AML-193 (cell line): ENCODE measurements at places on chromosomes 6 and 20.
A peak's percentile ranks its signal among the peaks of the same experiment; 100 is the strongest.

DNA sequence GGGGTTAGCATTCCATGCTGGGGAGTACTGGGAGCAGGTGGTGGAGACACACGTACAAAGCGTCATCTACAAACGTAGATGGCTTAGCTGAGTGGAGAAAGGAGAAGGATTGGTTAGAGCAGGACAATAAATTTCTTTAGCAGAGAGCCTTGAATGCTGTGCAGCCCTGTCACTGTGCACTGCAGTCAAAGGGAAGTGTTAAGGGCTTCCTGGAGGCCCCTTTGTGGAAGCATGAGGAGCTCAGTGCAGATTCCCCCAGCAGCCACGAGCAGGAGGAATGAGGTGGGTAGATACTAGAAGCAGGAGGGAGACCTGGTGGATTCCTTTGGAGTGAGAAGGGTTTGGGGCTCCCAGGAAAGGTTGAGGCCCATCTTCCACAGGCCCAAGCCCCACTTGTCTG lies 6.1 kb upstream of the TREML4 start:
- DNase-seq = no peak

DNA sequence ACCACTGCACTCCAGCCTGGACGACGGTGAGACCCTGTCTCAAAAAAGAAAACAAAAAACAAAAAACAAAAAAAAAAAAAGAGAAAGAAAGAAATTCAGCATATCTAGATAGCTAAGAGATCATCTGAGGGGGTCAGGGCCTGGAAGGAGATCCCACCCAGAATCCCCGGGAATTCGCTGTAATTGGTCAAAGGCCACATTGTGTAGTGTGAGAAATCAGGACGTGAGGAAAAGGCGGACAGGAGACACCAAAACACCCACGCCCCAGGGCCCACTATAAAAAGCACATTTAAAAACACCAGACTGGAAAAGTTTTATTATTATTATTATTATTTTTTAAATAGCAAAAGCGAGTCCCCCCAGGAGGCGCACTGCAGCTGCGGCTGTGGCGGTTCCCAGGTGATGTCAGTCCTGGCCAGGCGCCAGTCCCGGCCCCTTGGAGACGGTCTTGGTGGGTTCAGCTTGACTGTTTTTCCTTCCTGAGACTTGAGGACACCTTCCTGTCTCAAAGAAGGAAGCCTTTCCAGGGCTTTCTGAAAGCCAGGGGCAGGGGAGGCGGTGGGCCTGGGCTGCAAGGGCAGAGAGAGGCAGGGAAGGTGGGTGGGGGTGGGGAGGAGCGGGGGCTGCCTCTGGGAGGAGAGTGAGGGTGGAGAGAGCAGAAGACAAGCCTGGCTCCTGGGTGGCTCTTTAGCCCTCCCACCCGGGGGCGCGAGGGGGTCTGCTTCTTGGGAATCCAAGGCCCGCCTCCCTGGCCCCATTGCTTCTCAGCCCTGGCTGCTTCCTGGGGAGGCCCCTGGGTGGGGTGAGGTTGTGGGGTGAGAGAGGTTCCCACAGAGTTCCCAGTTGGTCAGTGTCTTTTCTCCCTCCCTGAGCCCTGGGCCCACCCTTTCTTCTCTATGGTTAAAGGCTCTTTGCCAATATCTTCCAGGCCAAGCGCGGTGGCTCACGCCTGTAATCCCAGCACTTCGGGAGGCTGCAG lies 14.5 kb downstream of the TCF15 start:
- DNase-seq = no peak

DNA sequence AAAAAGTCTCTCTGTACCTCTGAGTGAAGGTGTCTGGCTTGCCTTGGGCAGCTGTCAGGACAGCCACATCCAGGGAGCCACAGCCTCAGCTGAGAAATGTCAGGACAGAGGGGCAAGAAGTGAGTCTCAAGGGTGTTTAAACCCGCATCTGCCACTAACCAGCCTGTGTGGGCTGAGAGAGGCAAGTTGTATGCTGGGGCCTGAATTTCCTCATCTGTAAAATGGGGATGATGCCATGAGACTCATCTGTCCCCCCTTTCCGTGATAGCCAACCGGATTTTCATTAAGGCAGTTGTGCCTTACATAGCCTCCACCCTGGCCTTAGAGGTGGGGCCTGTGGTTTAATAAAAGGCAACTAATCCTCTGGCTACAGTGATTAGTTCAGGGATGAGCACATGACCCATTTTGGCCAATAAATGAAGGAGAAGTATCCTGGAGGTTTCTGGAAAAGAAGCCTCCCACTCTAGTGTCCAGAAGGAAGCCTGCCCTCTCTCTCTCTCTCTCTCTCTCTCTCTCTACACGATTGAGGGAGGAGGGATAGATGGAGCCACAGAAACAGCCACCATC lies 79.3 kb downstream of the BMP7 start:
- no peak for DNase-seq

DNA sequence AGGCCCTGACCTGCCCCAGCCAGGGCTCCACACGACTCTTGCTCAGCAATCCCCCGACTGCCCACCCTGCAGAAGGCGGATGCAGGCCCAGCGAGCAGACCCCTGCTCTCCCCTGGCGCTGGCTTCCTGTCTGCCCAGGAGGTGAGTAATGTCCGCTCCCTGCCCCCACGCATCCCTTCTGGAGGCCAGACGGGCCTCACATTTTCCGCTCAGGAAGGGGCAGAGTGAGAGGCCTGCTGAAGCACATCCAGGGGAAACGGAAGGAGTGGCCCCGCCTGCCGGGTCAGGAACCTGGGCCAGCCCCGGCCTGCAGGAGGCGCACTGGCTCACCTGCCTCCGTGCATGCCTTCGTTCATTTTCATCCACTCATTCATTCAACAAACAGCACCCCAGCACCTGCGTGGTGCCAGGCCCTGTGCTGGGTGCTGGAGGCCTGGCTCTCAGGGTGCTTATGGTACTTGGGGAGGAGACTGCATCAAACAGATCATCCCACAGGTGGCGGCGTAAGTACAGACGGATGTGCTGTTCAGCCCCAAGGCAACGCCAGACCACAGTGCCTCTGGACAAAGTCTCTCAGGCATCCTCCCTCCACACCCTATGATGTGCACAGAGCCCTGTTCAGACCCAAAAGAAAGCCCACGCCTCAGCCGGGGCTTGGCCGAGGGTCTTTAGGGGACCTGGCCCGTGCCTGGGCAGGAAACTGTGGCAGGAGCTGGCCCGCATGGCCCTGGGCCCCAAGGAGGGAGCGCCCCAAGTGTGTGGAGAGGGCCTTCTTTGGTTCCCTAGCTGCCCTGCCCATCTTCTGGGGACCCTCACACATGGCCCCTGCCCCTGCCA lies 112.1 kb downstream of the ASXL1 start:
- peak; percentile 59 for DNase-seq

- no peak for DNase-seq
Measured at GRCh38 chr6:48959251-48960060, 503.6 kb downstream of the MMUT start.

DNA sequence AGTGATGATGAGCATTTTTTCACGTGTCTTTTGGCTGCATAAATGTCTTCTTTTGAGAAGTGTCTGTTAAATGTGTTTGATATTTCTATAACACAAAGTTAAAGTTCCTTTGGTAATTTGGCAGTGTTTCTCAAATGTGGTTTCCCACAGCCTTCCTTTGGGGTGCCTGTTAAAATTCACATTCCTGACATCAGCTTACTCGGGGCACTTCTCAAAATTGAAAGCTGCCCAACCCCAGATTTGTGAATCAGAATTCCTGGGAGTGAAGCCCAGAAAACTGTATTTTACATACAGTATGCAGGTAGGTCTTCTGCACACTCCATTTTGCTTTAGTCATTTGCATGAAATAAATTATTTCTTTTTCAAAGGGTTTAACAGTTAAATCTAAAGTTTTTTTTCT lies 207.9 kb downstream of the GMPR start:
- DNase-seq = no peak

DNA sequence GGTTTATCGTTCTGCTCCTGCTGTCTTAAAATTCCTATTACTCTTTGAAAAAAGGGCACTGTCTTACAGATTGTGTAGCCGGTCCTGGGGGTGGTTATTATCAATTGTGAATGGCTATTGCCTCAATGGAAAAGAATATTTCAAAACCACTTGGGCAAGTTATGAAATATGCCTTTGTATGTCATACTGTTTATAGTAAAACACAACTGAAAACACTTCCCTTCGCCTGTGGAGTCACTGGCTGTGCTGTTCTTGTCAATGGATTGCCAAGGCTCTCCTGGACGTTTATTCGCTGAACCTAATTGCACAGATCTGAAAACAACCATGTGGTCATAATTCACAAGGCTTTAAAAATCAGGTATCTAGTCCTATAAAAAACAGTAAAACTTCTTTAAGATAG lies 47.8 kb upstream of the TAGAP start:
- DNase-seq = peak; percentile 94

GRCh38 chr6:20205722-20206161 lies 6.5 kb downstream of the MBOAT1 start:
- peak; percentile 29 for DNase-seq

DNA sequence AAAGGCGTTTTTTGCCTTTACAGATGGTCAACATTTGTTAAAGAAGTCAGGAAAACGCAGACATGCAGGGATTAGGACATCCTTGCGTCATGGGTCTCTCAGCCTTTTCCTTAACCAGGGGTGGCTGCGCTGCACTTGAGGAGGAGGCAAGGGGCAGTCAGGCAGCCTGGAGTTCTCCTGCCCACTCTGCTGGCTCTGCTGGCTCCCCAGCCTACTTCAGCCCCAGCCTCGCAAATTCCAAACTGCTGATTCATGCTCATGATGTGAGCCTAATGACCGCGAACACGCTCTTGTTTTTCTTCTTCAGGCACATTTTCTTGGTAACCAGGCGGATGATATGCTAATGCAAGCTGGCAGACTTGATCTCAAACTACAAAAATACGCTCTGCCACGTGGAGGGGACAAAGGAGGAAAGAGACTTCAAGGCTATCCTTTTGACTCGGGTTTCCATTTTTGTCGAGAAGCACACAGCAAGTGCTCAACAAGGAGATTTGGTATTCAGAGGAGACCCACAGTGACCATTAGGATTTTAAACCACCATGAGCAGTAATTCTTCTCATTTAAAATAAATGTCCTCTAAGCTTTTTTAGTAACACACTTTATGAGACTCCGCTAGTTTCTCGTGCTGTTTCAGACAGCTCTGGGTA lies 290.3 kb upstream of the STXBP5 start:
- DNase-seq = no peak

- no peak for DNase-seq
Measured at GRCh38 chr6:109102762-109103161, 7.5 kb downstream of the CEP57L1 start.

- no peak for DNase-seq
Measured at GRCh38 chr6:157333537-157333936, 10.2 kb upstream of the TMEM242 start.

DNA sequence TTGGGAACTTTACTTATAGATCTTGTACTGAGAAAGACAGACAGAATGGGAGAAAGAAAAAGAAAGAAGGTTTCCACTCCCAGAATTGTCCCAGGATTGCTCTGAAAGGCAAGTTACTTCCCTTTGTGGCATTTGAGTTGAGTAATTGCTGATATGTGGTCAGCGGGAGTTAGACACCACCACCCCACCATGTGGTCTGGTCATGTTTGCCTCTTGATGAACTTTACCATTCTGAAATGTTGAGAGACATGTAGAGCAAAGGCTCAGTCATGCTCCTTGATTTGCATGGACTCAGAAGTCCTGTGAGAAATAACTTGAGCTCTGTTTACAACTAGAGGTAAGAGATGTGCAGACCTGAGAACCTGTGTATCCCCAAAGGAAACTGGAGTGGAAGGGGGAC lies 17.1 kb downstream of the TCF21 start:
- peak; percentile 66 for DNase-seq

DNA sequence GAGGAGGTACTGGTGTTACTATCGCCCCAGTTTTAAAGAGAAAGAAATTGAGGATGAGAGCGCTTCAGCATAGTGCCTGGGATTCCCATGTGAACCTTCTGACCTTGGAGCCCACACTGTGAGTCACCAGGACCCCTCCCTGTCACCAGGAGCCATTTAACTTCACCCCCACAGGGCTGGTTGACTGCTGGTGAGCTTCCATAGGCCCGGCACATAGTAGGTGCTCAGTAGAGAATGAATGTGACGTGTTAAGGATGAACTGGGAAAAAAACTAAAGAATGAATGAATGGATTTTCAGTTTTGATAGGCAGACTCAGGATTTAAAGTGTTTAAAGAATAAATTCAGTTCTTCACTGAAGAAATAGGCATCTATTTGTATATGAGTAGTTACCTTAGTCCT lies 53.3 kb upstream of the KIF25 start:
- no peak for DNase-seq

- DNase-seq = no peak
Measured at GRCh38 chr6:168908166-168908565, 345.5 kb downstream of the THBS2 start.

- no peak for DNase-seq
Measured at GRCh38 chr20:51745804-51746203, 22.4 kb downstream of the ATP9A start.

DNA sequence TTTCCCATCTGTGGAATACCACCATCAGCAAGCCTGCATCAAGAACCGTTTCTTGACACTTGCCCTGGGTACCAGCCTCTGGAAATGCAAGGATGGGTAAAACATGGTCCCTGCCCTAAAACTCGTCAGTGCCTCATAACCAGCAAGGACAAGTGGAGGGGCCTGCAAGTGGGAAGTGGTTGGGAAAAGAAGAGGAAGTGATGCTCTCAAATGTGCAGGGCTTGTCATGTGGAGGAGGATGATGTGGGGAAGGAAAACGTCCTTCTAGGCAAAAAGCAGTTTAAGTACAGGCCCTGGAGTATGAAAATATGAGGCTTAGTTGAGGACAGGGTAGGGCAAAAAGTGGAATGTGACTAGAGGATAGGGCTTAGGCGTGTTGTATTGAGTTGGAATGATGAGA lies 19.0 kb downstream of the RREB1 start:
- peak; percentile 58 for DNase-seq

DNA sequence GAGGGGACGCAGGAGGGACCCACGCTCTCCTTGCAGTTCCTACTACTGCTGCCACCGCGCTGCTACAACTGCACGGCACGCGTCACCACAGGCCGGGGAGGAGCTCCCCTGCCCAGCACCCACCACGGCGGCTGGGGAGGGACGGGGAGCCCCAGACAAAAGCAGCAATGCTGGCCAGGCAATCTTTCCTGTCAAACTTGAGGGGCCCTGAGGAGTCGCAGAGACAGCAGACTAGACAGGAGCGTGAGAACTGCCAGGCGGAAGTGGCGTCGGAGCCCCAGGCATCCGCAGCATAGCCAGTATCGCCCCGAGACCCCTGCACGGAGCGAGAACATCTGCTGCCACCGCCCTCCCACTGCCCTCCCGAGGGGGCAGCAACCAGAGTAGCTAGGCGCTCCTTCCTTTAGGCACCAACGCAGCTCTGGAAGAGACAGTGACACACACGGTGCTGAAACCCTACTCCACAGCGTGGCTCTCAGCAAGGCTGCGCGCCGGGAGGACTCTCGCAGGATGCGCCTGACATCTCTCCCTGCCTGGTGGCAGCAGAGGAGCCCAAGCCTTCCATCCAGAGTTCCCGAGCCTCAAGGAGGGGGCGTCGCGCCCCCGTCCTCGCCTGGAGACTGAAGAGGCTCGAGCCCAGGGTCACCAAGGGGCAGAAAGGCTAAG lies 2.2 kb downstream of the TAF4 start:
- DNase-seq = peak; percentile 34

- no peak for DNase-seq
Measured at GRCh38 chr6:44386929-44387345, 569 bp upstream of the CDC5L start.

- no peak for DNase-seq
Measured at GRCh38 chr6:41515995-41516394, 30.2 kb upstream of the FOXP4 start.

GRCh38 chr6:159023893-159024292 lies 20.9 kb downstream of the TAGAP start:
- no peak for DNase-seq

GRCh38 chr6:53944543-53944942 lies 149.7 kb downstream of the LRRC1 start:
- DNase-seq = no peak

GRCh38 chr6:12635813-12636212 lies 80.8 kb upstream of the PHACTR1 start:
- DNase-seq = no peak

GRCh38 chr6:119162134-119162775 lies 83.8 kb upstream of the FAM184A start:
- DNase-seq = no peak
